ENCODE measurements at places on chromosomes 1 and 21. TPM values are rescaled to one million over a fixed set of nuclear protein-coding genes. Genes with fewer than 3 reads are reported as not detected.
A peak's percentile ranks its signal among the peaks of the same experiment; 100 is the strongest.

- DNase-seq: no peak
Observed at GRCh38 chr21:46411691-46412090, 47.0 kb upstream of the DIP2A start.

- peak; percentile 97 for DNase-seq
Observed at GRCh38 chr1:155322953-155323728, 2.4 kb downstream of the RUSC1 start.

DNA sequence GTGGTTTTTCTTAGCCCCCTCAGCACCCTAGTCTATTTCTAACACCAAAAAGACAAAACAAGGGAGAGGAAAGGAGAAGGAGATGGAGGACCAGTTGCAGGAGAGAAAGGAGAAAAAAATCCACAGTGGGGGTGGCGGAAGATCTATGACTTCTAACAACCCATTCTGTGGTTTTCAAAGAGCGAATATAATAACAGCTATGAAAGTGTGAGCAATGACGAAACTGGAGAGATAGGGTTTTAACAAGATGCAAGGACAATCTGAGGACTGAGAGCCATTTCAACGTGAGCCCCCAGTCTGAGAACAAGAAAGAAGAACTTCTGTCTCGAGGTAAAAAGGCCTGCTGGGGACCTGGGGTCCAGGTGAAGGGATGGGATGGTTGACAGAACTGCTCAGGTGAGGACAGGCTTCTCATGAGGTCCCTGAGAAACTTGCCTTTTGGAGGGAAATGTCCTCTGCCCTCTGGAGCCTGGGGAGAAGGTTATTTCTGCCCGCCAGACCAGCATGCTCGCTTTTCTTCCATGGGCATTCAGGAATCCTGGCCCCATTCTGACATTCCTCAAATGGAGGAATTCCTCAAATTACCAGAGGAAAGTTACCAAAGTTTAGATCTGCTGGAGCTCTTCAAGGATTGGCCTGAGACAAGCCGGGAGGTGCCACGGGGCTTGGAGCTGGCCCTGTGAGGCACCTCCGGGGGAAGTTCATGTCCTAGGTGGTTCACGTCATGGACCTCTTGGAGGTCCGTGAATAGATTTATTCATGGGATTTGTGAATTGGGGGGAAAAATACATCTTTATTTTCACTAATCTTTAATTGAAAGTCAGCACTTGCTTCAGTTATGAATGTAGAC, at the start of gene CD160:
TSS of gene CD160 (plus strand) at position 270 of the 850 bp plus-strand sequence. CDS start 8,829 bp downstream, outside the sequence.
- no peak for DNase-seq

GRCh38 chr21:41673596-41674335, 93.1 kb downstream of the RIPK4 start:
- peak; percentile 91 for DNase-seq

GRCh38 chr21:44350773-44351481, 2.5 kb upstream of the TRPM2 start:
- DNase-seq: no peak

GRCh38 chr1:248631354-248632008, 3.4 kb downstream of the OR2T11 start:
- DNase-seq: no peak

DNA sequence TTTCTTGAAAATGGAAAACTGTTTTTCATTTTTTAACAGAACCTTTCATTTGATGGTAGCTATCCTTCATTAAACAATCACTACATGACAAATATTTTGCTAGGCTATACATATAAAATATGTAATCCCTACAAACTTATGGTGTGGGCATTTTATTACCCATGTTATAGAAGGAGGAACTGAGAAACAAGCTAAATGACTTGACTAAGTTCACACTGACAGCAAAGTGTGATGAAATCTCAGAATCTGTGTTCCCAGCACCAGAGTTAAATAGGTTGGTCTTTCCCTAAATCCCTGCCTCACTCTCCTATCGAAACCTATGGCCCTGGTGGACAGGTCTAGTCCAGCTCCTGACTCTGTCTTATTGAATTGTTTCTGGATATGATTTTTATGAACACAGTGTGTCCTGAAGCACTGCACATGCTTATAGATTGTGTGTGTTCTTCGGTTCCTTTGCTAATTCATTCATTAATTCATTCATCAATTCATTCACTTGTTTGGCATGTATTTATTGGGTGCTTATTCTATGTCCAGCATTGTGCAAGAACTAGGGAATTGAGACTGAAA, 301.0 kb downstream of the GRIK1 start:
- DNase-seq: no peak

GRCh38 chr1:234468580-234468979, 10.4 kb downstream of the TARBP1 start:
- DNase-seq: no peak

DNA sequence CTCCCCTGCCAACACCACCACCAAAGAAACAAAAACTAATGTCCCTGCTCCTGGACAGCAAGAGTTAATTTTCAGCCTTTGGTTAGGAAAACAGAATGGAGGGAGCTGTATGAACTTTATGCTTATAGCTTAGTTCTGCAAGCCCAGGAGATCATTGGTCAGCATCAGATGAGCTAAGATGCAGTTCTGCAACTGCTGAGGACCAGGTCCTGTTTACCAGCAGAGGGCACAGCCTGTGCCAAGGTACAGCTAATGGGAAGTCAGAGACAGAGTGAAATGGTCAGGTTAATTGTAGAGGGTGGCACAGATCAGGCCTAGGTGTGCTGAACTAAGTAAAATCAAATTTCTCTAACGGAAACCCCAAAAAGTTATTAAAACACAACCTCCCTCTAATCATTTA, 161.3 kb downstream of the ROR1 start:
- peak; percentile 39 for DNase-seq

Gene NUP210L
- total RNA-seq: not detected
